ENCODE measurements at places on chromosomes 7 and 10. TPM values are rescaled to one million over a fixed set of nuclear protein-coding genes. Genes with fewer than 3 reads are reported as not detected.

ZNF786 gene
- 20.6 TPM for total RNA-seq

PNLIPRP2 gene
- not detected for total RNA-seq

DNA sequence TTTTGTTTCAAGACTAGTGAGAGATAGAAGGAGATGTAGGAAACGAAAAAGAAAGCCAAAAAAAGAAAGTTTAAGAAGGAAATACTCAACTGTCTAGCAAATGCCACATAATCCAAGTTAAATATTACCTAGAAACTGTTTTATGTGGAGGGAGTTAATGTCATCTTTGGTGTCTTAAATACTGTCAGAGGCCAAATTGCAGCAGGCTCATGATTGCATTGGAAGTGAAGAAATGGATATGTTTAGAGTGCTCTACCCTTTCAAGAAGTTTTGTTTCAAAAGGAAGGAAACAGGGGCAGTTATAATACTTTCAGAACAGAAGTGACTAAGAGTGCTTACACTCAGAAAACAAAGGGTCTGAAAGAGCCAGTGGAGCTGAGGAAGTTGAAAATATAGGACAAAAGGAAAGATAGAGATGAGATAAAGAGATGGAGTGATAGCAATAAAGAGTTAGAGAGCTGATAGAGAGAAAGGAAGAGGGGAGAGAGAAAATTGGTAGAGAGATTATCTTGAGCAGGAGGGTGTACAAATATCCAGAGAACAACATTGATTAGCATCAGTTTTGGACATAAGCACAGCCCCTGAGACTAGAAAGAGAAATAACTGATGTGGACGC lies 28.0 kb upstream of the GNAI1 start:
- H3K27ac ChIP-seq = no peak overlapping the region
- no peaks in the 10 kb centered on the region for H3K36me3 ChIP-seq
- H3K4me1 ChIP-seq = peaks cover 10% of the 10 kb centered on the region
- no peak for DNase-seq
- no peaks in the 10 kb centered on the region for H3K27me3 ChIP-seq

DNA sequence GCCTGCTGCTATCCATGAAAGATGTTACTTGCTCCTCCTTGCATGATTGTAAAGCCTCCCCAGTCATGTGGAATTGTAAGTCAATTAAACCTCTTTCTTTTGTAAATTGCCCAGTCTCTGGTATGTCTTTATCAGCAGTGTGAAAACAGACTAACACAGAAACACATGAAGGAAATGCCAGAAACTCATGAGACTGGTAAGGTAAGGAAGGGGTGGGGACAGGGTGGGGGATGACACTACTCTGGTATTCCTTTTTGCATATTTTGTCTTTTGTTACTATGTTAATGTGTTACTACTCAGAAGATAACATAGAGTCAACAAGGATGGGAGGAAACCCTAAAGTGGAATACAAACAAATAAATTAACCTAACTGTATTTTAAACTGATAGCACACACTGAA lies 69.8 kb upstream of the DRGX start:
- no peak for DNase-seq
- H3K4me1 ChIP-seq = no peaks in the 10 kb centered on the region
- peaks cover 52% of the 10 kb centered on the region for H3K36me3 ChIP-seq
- H3K27ac ChIP-seq = no peak overlapping the region
